ENCODE measurements at places on chromosomes 16 and 17.

DNA sequence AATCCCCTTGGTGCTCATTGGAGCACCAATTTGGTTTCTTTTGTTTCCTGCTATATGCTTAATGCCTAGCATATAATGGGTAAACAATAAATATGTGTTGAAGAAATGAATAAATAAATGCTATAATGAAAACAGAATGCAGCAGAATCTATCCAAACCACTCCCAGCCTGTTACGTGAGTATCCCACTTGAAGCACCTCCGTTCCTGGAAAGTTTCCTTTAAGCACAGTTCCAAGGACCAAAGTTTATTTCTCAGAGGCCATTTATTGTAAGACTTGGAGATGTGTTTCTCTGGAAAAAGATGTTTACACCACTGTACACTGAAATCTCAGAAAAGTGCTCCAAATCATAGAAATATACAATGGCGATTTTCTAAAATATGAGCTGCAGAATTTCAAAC, 187.0 kb downstream of the SOX9 start:
- DNase-seq: no peak

DNA sequence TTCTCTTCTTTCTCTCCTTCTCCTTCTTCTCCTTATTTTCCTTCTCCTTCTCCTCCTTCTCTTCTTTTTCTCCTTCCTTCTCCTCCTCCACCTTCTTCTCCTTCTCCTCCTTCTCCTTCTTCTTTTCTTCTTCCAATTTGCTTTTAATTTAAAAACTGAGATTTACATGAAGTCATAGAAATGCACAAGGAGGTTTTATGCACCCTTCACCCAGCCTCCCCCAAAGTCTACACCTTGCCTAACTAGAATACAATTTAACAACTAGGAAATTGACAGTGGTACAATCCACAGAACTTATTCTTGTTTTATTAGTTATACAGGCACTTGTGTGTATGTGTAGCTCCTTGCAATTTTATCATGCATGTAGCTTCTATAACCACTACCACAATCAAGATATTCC, 826.7 kb downstream of the KCNJ2 start:
- no peak for DNase-seq

GRCh38 chr17:200586-200985, 19.1 kb upstream of the DOC2B start:
- DNase-seq: no peak

GRCh38 chr16:72597938-72598337, 426.0 kb upstream of the PMFBP1 start:
- no peak for DNase-seq

- DNase-seq: no peak
Observed at GRCh38 chr16:23838485-23839142, 2.8 kb downstream of the PRKCB start.

DNA sequence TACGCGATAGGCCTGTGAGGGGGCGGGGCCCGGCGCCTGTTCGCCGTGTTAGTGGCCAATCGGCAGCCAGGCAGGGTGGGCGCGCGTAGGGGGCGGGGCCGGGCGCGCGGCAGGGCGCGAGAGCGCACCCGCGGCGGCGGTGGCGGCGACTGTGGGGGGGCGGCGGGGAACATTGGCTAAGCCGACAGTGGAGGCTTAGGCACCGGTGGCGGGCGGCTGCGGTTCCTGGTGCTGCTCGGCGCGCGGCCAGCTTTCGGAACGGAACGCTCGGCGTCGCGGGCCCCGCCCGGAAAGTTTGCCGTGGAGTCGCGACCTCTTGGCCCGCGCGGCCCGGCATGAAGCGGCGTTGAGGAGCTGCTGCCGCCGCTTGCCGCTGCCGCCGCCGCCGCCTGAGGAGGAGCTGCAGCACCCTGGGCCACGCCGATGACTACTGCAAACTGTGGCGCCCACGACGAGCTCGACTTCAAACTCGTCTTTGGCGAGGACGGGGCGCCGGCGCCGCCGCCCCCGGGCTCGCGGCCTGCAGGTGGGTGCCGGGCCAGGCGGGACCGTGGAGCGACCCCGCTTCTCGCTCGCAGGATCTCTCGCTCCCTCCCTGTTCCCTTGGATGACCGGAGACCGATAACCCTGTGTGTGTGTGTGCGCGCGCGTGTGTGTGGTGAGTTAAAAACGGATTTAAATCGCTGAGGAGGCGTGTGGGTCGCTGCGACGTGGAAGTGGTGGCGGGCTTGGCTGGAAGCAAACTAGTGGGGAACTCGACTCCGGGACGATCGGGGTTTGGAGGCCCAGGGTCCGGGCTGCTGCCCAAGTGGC, at the start of gene NFATC3:
TSS of gene NFATC3 (plus strand) at position 112 of the 813 bp plus-strand sequence. CDS start at position 424, 312 bp downstream.
- DNase-seq: peak; percentile 98

DNA sequence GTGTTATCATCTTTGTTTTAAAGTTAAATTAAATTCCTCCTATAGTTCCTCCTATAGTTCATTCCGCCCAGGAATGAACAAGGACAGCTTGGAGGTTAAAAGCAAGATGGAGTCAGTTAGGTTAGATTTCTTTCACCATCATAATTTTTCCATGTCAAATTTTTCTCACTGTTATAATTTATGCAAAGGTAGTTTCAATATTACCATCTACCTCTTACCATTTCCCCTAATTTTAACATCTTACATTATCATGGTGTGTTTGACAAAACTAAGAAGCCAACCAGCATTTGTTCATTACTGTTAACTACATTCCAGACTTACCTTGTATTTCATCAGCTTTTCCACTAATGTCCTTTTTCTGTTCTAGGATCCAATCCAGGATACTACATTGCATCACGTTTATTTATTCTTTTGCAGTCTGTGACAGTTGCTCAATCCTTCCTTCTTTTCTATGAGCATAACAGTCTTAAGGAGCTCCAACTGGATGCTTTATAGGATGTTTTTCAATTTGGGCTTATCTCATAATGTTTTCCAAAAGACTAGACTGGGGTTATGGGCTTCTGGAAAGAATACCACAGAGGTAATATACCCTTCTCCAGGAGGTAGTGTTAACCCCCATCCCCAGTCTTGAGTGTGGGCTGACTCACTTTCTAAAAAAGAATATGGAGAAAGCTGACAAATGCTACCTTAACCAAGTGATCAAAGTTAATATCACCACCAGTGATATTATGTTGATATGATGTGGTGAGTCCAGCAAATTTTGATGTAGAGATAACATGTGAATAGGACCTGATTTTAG, 158.5 kb downstream of the PPM1E start:
- DNase-seq: no peak

GRCh38 chr17:65058593-65058992, 2.1 kb upstream of the GNA13 start:
- DNase-seq: peak; percentile 79

- no peak for DNase-seq
Observed at GRCh38 chr16:76524356-76524755, 247.2 kb downstream of the CNTNAP4 start.

GRCh38 chr17:76353004-76353598, 615 bp downstream of the PRPSAP1 start:
- peak; percentile 68 for DNase-seq

DNA sequence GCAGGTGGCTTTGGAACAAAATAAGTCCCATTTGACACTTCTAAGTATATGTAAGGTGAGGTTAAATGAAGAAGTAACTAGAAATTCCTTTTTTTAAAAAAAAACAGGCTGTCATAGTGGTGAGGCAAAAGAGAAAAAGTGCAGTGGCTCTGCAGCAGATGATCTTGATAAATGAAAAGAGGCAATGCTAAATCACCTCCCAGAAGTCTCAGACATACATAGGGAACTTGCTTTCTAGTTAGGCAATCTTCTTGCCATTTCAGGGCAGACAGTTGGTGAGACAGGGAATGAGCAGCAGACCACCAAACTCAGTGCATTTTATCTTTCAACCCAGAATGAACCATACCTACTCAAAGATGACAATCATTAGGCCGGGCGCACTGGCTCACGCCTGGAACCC, 90.8 kb downstream of the MYO1D start:
- no peak for DNase-seq

DNA sequence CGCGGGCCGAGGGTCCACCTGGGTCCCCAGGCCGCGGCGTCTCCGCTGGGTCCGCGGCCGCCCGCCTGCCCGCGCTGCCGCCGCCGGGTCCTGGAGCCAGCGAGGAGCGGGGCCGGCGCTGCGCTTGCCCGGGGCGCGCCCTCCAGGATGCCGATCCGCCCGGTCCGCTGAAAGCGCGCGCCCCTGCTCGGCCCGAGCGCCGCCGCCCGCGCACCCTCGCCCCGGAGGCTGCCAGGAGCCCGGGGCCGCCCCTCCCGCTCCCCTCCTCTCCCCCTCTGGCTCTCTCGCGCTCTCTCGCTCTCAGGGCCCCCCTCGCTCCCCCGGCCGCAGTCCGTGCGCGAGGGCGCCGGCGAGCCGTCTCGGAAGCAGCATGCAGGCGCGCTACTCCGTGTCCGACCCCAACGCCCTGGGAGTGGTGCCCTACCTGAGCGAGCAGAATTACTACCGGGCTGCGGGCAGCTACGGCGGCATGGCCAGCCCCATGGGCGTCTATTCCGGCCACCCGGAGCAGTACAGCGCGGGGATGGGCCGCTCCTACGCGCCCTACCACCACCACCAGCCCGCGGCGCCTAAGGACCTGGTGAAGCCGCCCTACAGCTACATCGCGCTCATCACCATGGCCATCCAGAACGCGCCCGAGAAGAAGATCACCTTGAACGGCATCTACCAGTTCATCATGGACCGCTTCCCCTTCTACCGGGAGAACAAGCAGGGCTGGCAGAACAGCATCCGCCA, 504 bp downstream of the FOXC2 start:
- DNase-seq: no peak

DNA sequence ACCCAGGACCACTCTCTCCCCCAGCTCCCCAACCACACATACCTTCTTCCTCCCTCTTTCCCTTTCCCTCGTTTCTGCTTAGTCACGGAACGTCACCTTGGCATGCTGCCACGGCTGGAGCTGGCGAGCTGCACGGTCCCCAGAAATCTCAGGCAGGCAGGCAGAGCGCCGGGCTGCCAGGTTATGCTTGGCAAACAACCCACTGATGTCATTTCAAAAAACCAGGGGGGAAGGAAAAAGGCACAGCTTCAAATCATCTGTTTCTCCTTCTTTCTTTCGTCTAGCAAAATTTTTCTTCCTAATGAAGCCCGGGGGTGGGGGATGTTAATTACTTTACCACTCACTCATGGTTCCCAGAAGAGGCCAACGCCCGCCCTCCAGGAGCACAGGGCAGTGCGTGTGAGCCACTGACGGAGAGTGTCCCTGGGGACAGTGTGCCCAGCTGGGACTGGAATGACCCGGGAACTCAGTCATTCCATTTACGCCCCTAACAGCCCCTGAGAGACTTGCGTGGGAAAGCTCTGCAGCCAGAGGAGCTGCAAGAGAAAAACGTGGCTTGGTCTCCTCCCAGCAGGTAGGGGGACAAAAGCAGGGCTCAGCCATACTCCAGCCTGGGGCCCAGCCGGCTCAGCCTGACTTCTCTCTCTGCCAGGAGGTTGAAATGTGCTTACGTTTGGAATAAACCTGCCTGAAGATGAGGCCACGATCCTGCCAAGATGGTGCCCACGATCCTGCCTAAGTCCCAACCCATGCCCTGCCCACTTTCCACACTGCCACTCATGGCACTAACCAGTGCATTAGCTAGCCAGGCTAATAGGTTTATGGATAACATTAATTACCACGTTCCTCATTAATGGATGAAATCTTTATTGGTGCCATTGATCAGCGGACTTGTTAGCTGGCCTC, 198.9 kb downstream of the ZFHX3 start:
- DNase-seq: peak; percentile 75

GRCh38 chr17:44733753-44734152, 25.0 kb upstream of the ADAM11 start:
- DNase-seq: no peak

DNA sequence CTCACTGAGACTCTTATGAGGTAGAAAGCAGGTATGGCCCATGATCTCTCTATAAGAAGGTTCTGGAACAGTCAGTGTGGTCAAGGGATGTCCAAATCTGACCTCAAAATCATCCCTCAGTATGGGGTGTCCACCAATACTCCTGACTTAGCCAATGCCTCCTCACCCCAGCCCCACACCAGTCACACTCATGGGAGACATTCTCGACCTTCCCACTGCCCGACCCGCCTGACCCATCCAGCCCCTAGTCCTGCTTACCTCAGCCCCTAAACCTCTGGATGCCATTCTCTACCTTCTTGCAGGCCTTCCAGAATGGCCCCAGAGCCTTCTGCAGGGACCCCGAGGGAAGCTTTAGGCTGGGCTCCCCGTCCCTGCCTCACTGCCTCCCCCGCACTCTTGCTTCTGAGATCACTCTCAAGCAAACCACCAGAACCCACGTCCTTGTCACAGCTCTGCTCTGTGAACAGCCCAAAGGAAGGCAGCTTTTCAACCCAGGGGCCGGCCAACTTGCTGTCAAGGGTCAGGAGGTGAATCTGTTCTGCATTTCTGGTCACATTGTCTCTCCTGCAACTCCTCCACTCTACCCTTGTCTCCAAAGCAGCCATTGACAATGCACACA, 44.9 kb upstream of the RBFOX3 start:
- DNase-seq: no peak

DNA sequence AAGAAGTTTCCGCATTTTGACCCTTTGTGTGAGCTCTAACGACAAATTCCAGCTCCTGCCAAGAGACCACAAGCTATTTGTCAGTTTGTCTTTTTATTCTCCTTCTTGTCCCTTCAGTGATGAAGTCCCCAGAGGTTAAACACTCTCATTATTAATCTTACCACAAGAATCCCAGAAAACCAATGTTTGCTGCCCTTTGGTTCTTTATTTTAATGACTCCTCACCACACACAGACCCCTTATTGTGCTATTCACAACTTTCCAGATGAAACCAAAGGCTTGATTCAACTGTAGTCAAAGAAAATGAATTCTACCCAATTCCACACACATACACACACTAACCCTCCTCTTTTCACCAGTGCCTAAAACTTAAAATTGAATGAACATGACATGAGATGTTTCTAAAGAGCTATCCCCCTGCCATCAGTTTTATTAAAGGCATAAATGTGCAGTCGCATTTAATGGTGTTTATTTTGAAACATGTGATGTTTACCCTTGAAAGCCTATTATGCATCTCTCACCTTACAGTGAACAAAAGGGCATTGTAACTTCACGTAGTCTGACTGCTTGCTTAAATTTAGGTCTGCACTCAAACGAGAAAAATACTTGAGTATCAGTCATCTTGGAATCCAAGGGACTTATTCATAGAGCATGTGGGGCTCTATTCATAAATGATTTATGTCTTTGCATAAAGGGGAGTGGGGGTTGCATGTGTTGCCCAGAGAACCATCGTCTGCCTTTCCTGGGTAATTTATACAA, 44.1 kb downstream of the PCTP start:
- DNase-seq: no peak

DNA sequence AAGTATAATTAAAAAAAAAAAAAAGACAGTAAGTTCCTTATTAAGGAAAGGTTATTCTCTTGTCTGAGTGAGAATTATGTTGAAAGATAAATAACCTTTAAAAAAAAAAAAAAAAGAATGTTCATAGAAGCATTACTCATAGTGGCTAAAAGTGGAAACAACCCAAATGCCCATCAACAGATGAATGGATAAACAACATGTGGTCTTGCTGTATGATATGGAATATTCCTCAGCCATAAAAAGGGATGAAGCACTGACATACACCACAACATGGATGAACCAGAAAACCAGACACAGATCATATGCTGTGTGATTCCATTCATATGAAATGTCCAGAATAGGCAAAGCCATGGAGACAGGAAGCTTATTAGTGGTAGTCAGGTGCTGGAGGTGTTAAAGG, 9.2 kb upstream of the CCNF start:
- DNase-seq: no peak
